ENCODE measurements at places on chromosomes 5 and 9.
A peak's percentile ranks its signal among the peaks of the same experiment; 100 is the strongest.

DNA sequence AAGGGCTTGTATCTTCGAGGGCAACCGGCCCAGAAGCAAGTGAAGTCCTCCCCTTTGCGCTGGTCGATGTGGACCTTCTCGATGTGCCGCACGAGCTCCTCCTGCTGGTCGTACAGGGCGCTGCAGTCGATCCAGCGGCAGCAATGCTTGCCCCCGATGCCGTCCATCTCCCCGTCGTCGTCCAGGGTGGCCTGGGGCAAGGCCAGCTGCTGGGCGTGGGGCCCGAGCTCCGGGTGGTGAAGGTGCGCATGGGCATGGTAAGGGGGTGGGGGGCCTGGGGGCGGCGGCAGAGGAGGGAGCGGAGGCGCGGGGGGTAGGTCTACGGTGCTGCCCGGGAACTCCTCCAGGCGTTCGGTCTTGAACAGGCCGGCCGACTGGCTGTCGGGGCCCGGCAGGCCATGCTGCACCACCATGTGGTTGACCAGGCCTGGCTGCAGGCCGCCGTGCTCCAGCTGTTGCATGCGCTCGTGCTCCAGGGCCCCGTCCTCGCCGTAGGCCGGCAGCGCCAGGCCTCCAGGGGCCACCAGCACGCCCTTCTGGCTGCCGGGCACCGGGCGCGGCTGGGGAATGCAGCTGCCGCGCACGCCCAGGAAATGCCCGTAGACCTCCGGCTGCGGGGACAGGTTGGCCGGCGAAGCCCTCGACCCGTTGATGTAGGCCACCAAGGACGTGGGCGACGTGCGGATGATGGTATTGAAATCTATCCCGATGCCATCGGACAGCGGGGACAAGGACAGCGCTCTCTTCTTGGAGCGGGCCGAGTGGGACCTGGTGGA is 181.8 kb downstream of the GLIS3 start:
- DNase-seq: no peak

- no peak for DNase-seq
These were observed 58.9 kb upstream of the ORM1 start for GRCh38 chr9:114263853-114264510.

DNA sequence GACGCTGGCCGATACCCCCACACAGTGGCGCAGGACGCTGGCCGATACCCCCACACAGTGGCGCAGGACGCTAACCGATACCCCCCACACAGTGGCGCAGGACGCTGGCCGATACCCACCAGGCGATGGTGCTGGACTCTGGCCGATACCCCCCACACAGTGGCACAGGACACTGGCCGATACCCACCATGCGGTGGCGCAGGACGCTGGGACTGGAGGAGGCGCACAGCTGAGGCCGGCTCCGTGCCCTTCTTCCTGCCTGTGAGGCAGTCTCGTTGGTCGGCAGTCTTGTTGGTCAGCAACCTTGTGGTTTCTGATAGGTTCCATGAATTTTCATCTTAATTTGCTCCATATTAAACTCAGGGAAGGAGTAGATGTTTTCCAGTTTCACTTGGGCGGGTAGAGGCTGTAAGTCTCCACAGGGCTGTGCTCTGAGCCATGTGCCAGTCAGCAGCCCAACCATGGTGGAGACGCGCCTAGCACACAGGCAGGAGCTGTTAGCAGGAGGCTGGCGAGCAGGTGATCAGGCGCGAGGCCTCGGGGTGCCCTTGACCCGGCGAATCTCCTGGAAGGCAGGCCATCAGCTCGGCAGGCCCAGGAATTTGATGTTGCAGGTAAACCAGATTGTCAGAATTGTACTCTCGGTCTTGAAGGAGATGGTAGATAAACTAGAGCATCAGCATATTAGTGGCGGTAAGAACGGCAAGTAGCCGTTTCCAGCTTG is 75.6 kb downstream of the EHMT1 start:
- DNase-seq: no peak

- peak; percentile 61 for DNase-seq
These were observed 1.8 kb downstream of the POU4F3 start for GRCh38 chr5:146340260-146341081.

DNA sequence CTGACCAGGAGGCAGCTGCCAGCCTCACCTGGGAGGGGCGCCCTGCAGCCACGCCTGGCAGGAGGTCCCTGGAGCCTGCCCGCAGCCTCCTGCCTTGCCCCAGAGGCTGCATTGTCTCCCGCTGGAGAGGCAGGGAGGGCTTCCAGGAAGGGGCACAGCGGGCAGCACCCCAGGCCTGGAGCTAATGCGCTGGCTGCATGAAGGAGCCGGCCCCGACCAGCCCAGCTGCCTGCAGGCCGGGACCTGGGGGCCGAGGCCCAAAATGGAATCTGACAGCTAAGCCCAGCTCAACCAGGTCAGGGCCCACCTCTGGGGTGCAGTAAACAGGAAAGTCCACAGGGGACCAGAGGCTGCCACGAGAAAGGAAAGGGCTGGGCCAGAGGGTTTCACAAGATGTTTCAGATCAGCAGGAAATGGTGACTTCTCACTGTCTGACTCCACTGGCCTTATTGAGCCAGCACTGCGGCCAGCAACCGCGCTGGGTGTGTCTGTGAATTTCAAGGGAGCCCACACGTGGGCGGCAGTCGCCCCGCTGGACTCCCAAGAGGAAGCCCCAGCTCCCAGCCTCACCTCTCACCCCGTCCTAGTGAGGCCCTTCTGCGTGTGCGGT is 18.6 kb upstream of the NOTCH1 start:
- peak; percentile 88 for DNase-seq

DNA sequence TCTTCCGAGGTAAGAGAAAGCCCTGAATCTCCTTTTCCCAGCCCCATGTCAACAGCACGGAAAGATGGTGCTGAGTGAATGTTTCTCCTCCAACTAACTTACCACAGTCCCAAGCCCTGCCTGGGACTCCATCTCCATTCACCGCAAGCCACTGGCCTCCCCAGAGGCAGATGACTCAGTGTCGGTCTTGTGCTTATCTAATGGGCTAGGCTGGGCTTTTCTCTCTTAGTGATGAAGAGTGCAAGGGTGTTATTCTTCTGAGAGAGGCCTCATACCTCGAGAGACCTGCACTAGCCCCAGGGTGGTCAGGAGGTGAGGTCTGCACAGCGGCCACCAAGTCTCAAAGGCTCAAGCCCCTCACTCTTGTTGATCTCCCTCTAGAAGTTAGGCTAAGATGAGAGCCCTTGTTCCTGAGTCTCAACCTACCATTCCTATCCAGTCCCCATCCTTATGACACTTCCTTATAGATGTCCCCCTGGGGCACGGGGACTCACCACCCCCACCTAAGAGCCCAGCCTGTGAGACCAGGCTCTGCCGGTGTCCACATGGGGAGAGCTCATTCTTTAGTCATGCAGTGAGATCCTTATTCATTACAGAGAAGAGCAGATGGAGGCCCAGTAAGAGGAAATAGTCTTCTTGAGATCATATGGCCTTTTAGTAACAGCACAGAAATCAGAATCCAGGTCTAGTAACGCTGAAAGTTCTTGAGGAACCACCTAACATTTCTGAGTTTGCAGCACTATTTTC is 127.0 kb downstream of the SAXO1 start:
- DNase-seq: no peak

DNA sequence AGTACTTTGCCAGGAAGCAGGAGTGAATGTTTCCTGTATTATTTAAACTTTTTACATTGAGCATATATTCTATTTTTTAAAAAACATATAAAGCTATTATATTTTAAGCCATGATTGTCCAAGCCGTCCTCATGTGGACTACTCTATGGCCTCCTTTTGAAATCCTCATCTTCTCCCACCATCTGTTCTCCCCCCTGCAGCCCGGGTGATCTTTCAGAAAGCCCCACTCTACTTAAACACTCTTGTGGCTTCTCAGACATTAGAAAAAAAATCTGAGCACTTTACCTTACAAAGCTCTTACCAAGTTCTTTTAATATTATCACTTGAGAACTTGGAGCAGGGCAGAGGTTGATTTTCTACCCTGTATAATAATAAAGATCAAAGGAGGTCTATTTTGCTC is 95.4 kb downstream of the CAVIN4 start:
- DNase-seq: no peak

DNA sequence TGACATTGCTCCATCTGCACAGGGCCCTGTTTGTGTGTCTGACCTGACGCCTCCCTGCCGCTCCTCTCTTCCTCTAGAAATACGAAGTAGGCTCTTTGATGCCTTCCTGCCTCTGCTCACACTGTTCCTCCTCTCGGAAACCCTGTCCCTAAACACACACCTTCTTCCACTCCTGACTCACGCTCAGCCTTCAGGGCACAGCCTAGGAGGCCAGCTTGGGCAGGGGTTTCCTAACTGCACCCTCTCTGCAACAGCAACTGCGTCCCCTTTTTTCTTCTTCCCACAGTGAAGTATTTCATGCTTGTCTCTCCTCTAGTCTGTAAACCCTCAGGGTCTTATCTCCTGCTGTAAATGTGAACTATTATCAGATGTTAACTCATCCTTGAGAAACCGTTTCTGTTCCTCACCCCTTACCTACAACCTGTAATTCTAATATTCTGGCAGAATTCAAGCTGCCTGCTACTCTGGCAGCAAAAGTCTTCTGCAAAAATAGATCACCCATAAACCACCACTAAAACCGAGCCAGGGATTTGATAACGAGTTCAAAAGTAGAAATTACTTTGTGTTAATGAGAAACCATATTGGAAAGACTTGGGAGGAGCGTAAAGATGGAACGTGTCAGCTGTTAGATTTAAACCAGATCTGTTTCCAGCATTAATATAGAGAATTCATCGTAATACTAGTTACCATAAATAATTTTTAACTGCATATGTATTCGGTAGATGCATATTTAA is 100.2 kb downstream of the DAPK1 start:
- no peak for DNase-seq

- DNase-seq: no peak
These were observed 64.0 kb downstream of the SFXN1 start for GRCh38 chr5:175542232-175542965.

- DNase-seq: no peak
These were observed 571 bp upstream of the MARCHF11 start for GRCh38 chr5:16179936-16180788.

- DNase-seq: no peak
These were observed 62.4 kb downstream of the SLC28A3 start for GRCh38 chr9:84278130-84278529.

GRCh38 chr9:70590315-70590677 is 175.8 kb upstream of the KLF9 start:
- DNase-seq: no peak

DNA sequence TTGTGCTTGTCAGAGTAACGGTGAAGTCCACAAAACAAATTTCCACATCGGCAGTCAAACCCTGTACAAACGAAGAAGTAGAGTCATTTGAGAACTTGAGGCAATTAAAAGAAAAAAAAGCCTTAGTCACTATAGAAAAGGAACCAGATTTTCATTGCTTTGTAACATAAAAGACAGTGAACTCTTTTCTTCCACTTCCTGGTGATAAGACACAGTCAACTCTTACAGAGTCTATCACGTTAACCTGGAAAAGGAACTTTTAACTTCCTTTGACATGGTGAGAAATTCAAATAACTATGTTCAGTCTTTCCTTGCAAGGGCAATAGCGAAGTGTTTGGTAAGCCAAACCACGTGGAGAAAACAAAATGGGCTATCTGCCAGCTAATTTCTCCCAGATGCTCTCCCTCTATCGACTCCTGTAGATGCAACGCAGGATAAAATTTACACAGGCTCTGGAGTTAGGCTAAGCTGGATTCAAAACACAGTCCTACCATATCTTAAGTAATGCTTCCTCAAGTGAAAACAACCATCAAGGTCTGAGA is 8.9 kb downstream of the ZFAND5 start:
- no peak for DNase-seq

DNA sequence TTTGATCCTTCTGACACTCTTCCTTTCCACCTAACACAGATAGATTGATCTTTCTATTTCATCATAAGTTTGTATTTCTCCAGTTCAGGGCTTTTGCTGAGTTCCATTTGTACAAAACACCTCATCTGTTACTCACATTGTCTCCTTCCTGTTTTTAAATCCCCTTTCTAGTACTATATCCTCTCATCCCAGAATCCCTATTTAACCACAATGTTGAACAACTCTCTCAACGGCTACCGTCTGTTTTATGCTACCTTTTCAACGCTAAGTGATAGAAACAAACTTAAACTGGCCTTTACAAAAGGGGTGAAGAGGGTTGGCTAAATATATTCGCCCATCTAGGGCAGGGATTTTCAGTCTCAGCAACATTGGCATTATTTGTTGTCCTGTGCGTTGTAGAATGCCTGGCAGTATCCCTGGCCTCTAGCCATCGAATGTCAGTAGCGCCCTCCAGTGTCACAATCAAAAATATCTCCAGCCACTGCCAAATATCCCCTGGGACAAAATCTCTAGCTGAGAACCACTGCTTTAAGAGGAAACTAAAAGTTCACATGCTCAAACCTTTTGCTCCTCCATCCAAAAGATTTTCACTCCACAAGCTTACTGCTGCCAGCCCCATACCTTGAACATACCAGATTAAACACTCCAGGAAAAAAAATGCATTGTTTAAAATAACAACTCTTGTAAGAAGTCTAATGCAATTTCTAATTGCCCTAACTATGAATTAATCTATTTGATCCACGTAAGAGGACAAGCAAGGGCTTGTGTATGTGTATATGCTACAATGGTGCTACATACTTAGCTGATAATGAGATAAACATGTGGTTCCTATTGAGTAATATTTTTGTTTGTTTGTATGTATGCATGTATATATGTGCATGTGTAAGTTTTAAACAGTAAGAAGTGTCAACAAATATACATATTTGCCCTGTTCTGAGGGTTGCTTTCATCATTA is 344.0 kb downstream of the PTPRD start:
- DNase-seq: no peak

- DNase-seq: no peak
These were observed 448.9 kb downstream of the BNC2 start for GRCh38 chr9:16421532-16421931.

Measured in tibial artery (tissue), 4 donors.